ENCODE measurements at places on chromosomes 6 and 20.

DNA sequence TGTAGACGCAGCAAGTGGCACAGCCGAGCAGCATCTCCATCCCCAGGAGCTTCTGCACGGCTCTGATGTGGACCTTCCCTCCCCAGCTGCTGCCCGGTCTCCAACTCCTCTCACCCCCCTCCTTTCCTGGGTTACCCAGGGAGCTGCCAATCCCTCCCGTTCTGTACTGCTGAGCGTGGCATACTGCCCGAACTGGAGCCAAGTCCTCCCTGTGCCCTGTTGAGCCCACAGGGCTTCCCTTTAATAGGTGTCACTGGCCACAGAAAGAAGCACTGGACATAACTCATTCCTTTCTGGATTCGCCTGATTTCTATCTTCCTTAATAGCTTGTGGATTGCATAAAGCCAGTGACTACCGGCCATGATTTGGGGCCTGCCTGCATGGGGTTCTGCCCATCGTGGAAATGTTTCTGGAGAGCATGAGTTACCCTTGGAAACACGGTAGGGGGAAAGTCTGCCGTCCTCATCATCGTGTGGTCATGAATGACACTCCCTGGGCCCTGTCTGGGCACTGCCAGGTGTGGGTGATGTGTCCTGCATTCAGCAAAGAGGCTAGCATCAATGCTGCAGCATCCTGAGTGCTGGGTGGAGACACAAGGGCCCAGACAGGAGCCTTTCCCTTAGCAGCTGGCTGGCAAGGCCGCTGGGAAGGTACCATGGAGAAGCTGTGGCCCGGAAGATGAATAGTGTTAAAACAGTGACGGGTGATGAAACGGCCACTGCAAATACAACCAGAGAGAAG is 189.7 kb downstream of the SYNDIG1 start:
- DNase-seq: no peak

- no peak for DNase-seq
Observed at GRCh38 chr6:42038163-42038562, 12.2 kb upstream of the TAF8 start.

- no peak for DNase-seq
Observed at GRCh38 chr6:89242574-89243330, 25.6 kb upstream of the GABRR1 start.

- DNase-seq: no peak
Observed at GRCh38 chr6:104365451-104366234, 494.1 kb downstream of the HACE1 start.

DNA sequence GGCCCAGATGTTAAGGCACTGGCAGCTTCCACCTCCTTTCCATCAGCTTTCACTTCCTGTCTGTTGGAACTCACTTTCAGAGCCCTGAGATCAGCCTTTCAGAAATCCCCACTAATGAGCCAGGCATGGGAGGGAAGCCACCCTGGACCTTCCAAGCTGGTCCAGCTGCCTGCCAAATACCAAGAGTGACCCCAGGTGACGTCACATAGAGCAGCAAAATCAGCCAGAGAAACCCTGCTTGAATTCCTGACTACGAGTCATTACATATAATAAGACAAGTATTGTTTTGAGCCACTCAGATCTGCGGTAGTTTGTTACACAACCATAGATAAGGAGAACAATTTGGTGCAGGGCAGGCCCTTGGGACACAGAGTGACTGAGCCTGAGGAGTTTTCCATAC is 556.0 kb upstream of the JAG1 start:
- no peak for DNase-seq

GRCh38 chr6:99185525-99185924 is 163.9 kb downstream of the FAXC start:
- no peak for DNase-seq

- DNase-seq: no peak
Observed at GRCh38 chr6:153976921-153977693, 61.9 kb upstream of the OPRM1 start.

GRCh38 chr6:157528931-157529653 is 148.1 kb downstream of the ZDHHC14 start:
- no peak for DNase-seq

- DNase-seq: no peak
Observed at GRCh38 chr6:36963451-36964290, 9.1 kb downstream of the PI16 start.

- no peak for DNase-seq
Observed at GRCh38 chr20:43508106-43508505, 609 bp downstream of the L3MBTL1 start.

- DNase-seq: no peak
Observed at GRCh38 chr20:46113113-46113470, 5.0 kb upstream of the CD40 start.

DNA sequence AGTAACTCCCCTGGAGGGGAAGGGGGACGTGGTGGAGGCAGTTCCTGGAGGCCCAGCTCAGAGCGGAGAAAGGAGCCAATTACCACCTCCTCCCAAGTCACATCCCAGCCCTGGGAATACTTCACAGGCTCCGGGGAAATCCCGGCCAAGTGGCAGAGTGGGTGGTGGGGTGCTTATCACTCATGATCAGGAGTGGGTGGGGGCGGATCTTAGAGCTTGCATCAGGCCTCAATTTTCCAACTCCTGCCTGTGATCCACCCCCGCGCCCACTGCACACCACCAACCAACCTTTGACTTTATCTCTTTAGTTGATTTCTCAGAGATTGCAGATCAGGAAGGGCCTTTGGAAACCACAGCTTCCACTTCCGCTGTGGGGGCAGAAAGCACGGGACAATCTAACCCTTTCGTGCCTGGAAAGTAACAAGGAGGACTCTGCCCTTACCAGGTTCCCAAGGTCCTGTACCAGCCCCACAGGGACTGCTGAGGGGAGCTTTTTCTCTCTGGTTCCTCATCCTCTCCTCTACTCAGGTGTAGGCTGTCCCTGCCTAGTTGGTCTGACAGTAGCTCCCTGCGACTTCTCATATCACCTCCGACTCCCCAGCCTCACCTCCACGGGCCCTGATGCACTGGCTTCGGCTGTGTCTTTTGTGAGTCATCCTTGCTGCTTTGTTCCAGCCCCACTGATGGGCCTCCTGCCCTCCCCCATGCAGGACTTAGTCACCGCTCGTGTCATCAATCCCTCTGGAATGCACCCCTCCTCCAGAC is 24.9 kb upstream of the IER3 start:
- DNase-seq: no peak

DNA sequence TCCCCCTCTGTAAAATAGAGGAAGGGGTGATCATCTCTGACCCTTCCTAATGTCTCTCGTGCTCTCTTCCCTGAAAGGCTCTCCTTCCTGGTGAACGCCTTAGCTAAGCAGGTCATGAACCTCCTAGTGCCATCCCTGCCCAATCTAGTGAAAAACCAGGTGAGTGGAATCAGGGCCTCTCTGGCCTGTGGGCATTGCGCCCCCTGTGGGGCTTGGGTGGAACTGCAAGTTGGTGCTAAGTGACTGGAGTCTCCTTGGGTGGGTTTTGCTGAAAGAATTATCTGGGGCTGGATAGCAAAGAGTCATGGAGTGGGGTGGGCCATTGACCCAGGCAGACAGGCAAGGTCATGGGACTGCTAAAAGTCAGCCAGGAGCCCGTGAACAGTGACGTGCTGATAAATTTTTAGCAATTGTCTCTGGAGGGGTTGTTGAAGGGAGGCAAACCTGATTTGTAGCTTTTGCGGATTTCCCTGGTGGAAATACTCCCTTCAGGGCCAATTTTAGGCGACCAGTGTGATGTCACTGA is 8.9 kb downstream of the BPIFB1 start:
- DNase-seq: no peak

DNA sequence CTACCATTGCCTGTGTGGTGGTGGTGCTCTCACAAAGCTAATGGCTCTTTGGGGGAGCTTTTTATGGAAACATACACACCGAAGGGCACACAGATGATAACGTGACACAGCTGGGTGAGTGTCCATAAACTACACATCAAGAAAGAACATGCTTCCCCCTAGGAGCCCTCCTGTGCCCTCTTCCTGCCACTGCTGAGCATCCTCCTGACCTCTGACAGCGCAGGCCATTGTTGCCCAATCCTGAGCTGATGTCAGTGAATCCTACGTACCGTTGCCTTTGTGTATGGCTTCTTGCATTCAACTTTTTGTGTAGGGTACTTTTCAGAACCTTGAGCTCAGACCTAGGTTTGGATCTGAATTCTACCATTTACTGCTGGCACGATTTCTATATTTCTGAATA is 65.8 kb upstream of the SLC22A1 start:
- DNase-seq: no peak

DNA sequence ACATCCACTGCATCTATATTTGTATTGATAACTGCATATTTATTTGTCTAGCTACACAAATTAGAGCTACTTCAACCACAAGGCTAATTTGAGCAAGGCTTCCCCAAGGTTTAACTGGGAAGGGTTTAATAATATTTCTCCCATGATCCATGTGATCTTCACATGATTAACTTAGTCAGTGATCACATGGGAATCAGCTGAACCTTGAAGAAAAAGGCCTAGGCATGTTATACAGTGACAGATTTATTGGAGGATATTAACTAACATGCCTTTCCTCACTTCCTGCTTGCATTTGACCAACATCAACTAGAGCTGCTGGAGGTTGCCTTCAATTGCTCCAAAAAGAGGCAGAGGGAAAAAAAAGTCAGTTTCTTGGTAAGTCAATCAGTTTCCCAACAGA is 417.0 kb downstream of the HAO1 start:
- DNase-seq: no peak

DNA sequence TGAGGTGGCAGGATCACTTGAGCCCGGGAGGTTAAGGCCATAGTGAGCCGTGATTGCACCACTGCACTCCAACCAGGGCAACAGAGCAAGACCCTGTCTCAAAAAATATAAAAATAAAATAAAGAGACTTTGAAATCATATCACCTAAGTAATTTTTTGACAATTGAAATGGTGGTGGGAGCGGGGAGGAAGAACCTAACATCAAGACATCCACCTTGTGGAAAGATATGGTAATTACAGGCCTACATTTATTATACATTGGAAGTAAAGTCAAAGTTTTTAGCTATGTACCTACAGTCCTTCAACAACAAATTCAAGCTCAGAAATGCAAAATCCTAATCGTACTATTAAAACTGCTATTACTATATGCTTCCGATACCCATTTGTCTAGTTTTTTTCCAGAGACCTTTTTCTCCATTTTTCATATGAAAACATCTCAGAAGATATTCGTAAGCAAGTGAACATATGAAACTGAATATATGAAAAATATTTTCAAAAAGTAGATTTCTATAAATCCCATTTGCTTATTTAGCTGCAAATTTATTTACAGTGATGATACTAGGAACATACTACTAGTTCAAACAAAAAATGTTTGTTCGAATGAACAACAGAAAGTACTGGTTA is 83.3 kb downstream of the SYCP2 start:
- no peak for DNase-seq

GRCh38 chr6:166738386-166739116 is 111.5 kb upstream of the RPS6KA2 start:
- no peak for DNase-seq
